ENCODE measurements at places on chromosomes 12 and 14.
A peak's percentile ranks its signal among the peaks of the same experiment; 100 is the strongest.

GRCh38 chr12:45577844-45578399, 151.6 kb upstream of the ARID2 start:
- no peak for DNase-seq

DNA sequence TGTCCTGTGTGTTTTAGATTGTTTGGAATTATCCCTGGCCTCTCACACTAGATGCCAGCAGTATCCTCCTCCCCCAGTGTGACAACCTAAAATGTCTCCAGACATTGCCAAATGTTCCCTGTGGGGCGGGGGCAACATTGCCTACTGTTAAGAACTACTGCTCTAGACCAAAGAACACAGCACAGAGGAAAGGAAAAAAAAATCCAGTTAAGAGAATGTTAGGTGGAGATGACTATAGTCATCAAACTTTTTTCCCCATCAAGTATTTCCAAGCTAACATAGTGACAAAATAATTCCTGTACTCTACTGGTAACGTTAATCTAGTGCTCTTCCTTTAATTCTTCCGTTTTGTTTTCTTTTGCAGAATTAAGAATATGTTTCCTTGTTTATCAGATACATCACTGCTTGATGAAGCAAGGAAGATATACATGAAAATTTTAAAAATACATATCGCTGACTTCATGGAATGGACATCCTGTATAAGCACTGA, 3.5 kb downstream of the CDKN1B start:
- DNase-seq: no peak

- no peak for DNase-seq
Measured at GRCh38 chr12:109613649-109614455, 40.3 kb downstream of the MVK start.

GRCh38 chr12:25424211-25424731, 128.8 kb downstream of the LMNTD1 start:
- DNase-seq: no peak

- DNase-seq: peak; percentile 75
Measured at GRCh38 chr14:74048281-74048680, 29.1 kb downstream of the BBOF1 start.

DNA sequence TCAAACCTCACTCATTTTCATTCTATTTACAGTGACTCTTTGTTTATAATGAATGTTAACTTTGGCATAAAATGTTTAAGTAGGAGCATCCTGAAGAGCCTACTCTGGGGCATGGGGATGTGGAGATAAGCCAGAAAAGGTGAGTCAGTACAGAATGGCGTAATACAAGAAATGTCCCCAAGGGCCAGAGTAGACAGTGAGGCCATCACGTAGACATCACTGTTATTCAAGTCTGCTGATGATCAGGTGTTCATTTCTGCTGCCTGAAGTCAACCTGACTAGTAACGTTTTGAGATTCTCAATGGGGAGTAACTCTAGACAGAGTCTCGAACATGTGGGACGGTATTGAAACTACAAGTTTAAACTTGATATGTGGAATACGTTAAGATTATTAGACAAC, 47.6 kb upstream of the PKP2 start:
- DNase-seq: no peak

- no peak for DNase-seq
Measured at GRCh38 chr12:29521951-29522350, 24.5 kb upstream of the OVCH1 start.

DNA sequence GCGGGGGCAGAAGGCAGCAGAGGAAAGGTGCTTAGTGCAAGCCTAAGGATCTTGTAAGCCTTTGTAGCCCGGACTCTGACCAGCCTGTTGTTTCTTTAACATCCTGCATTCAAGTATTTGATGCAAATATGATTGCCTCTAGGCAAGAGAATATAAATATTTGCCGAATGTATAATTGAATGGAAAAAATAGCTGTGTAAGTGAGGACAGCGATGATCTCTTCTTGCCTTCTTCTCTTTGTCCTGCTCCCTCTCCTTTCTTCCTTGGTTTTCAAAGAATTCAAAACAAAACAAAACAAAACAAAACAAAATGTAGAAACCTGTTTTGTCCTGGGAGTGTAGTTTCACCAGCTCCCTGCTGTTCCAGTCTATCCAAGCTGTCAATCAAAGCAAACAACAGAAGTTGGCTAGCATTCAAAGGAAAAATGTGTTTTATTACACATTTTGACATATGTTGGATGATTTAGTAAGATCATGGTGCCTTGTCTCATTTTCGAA, 74.9 kb upstream of the CPM start:
- no peak for DNase-seq

GRCh38 chr14:89826596-89826995, 127.9 kb downstream of the EFCAB11 start:
- DNase-seq: no peak

- DNase-seq: no peak
Measured at GRCh38 chr14:88955455-88955854, 131.0 kb downstream of the TTC8 start.

DNA sequence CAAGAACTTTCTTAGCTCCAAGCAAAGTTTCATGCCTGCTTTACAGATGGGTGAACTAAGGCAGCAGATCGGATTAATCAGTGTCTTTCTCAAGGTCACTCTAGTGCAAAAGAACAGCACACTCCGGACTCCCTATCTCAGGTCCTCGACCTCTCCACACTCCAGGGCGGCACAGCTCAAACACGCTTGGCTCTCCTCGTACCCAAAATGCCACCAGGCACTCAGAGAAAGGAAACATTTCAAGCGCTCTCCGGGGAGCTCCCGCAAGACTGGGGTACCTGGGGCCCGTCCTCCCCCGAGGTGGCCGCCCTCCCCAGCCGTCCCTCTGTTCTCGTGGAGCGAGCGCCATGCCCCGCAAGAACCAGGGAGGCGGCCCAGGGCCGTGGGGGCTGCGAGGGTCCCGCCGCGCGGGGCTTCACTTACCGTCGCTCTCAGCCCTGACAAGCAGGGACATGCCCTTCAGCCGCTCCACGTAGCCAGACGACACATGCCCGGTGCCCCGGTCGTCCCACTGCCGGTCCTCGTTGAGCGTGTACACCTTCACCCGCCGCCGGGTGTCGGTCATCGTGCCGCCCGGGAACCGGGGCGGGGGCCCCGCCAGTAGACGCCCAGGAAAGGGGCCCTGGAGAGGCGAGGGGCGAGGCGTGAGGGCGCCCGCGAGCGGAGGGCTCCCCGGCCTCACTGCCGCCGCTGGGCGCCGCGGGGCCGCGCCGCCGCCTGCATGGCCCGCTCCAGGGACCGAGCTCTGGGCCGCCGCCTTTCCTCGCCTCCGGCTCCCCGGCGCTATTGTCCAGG, 830 bp downstream of the PPP4R3A start:
- peak; percentile 57 for DNase-seq

GRCh38 chr14:22432348-22432976, 156.6 kb downstream of the DAD1 start:
- DNase-seq: no peak

DNA sequence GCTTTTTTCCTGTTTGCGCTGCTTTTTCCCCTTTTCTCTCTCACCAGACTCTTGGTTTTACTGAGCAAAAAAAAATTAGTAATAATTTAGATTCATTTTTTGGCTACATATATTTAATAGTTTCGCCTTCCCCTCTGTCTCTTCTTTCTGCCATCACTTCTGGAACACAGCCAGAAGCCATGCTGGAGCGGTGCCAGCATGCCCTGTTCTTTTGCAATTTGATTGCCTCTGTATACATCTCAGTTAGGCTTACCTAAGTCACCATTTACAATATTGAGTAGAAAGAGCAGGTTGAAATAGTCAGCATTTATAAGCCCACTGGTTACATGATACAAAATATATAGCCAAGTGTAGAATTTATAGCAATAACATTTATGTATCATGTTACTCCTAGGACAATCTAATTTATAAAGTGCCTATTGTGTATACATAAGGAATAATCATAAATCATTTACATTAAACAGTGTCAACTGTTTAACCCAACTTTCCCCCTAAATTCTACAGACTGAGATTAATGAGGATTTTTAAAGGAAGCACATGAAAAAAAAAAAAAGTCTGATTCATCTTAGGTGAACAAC, 413.8 kb upstream of the SOX5 start:
- no peak for DNase-seq

- DNase-seq: no peak
Measured at GRCh38 chr14:86574051-86574777, 1044.3 kb downstream of the FLRT2 start.

DNA sequence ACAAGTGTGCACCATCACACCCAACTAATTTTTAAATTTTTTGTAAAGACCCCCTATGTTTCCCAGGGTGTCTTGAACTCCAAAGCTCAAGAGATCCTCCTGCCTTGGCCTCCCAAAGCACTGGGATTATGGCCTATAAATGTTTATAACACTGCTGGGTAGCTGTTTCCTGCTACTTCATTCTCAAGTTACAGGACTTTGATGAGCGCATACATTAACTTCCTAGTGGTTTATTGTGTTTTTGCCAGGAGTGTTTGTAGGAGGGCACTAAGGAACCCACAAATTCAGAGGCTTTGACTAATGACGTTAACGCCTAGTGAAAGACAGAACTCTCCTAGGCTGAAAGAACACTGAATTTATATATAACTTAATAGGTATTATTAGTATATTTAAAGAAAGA, 15.2 kb upstream of the NAA30 start:
- no peak for DNase-seq

- peak; percentile 86 for DNase-seq
Measured at GRCh38 chr12:83818881-83819280, 1093.7 kb downstream of the SLC6A15 start.

DNA sequence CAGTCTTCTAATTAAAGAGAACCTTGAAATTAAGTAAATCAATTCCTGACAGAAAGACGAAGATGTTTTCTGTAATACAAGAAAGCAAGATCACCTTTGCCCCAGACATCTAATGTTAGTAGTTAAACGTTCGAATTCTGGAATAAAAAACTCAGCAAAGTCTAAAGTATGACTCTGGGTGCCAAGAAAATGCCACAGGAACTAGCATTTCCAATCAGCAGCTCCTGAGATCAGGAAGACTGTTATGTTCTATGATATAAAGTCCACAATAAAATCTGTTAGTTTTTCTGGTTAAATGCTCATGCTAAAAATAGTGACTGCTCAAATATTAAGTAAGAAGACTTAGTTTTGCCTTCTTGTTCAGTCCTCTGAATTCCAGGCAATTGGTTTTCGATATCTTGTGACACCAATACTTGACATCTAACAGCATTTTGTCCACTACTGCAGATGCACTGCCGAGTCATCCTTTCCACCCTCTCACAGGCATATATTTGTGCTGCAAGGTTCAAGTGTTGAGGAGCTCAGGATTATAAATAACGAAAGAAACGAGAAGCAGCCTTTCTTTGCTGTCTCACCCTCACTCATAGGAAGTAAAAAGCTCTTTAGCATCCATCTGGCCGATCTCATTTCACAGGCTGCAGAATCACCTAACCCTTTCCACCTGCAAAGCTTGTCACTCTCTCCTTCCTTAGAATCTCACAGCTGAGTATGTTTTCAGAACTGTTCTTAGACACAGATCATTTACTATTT, 32.0 kb downstream of the SSH1 start:
- DNase-seq: no peak

GRCh38 chr14:63045612-63046320, 508 bp upstream of the KCNH5 start:
- DNase-seq: peak; percentile 91

DNA sequence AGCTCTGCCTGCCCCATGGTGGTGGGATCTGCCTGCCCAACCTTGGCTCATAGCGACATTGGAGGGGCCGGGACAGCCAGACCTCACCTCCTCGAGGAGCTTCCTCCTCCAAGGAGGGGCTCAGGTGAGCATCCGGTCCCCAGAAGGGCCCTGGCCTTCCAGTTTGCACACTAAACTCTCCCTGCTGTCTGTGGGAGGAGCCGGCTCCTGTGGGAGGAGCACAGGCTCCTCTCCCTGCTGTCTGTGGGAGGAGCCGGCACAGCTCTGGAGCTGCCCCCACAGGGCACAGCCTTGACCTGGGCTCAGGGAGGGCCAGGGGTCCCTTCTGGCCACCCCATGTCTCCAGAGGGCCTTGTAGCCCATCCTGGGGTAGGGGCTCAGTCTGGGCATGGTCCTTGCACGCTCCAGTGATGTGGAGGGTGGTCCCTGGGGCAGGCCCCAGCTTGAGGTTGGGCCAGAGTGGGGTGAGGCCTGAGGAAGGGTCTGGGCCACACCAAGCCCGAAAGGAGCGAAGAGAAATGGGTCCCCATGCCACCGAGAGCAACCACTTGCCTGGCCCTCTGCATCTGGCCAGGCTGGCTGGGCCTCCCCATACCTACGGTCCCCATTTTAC, 147.5 kb upstream of the C14orf180 start:
- peak; percentile 55 for DNase-seq

- peak; percentile 89 for DNase-seq
Measured at GRCh38 chr12:21940549-21941505, at the start of gene ABCC9. Gene ABCC9, minus strand, starts transcription at chr12:21941426. Its CDS starts 4,752 bp downstream, at chr12:21936674.

- DNase-seq: no peak
Measured at GRCh38 chr12:106892075-106892474, 63.6 kb upstream of the TMEM263 start.

GRCh38 chr12:49632986-49633702, 9.8 kb downstream of the PRPF40B start:
- peak; percentile 46 for DNase-seq

- no peak for DNase-seq
Measured at GRCh38 chr14:100469632-100470522, 117.3 kb downstream of the BEGAIN start.

- DNase-seq: no peak
Measured at GRCh38 chr12:95978774-95979173, 17.4 kb downstream of the HAL start.

- no peak for DNase-seq
Measured at GRCh38 chr12:5014269-5014668, 29.4 kb upstream of the KCNA5 start.

All from islet precursor cell (in vitro differentiated cells).